Erythroblast (primary cell): ENCODE measurements at places on chromosomes 6 and 20.

GRCh38 chr20:53774461-53775203, 181.0 kb upstream of the ZNF217 start:
- DNase-seq, result no peak

DNA sequence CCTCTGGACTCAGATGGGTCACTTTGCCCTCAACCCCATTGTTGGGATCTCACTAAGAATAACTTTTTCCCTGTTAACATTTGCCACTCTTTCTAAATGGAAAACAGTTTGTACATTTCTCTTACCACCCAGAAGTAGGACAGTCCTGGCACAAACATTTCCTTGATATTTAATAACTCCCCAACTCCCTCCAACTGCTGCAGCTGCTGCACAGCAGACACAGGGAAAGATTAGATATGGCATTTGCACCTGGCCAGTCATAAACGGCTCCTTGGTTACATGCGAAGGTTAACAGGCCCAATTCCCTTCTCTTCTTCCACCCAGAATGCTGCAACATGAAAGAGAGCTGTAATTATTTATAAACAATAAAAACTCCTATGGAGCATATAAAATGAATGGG, 55.9 kb upstream of the SOX4 start:
- no peak for DNase-seq

DNA sequence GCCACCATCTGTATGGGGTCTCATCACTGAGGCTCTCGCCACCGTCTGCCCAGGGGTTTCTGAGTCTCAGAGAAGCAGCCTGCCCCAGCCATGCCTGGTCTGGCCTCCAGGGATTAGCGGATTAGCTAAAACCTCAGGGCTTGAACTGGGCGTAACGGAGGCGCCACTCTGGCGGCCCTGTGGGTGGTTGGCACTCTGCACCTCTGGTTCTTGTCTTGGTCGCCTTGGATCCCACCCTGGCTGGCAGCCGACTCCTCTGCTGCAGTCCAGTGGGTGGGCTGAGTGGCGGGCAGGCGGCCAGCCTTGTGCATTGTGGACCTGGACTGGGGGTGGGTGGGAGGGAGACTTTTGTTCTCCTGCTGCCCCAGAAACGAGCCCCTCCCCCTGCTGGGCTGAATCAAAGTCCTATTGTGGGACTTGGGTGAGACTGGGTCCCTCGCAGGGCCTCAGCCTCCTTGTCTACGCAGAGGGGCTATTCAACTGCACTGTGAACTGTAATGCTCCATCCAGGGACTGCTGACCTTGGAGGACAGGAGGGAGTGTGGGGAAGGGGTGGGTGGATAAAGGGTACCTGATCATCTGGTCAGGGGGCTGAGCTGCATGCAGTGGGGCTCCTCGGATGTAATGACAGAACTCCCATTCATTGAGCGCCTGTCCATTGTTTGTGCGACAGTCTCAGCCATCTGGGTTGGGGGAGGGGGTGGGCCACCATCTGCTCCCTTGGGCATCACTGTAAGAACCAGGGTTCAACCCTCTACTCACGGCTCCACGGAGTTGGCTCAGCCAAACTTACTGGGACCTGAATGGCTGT, 23.9 kb downstream of the SUN5 start:
- DNase-seq, result no peak

GRCh38 chr6:46366190-46366900, 124.9 kb downstream of the RCAN2 start:
- DNase-seq, result no peak

GRCh38 chr20:25984933-25985332, 288.3 kb upstream of the ZNF337 start:
- peak; percentile 14 for DNase-seq

DNA sequence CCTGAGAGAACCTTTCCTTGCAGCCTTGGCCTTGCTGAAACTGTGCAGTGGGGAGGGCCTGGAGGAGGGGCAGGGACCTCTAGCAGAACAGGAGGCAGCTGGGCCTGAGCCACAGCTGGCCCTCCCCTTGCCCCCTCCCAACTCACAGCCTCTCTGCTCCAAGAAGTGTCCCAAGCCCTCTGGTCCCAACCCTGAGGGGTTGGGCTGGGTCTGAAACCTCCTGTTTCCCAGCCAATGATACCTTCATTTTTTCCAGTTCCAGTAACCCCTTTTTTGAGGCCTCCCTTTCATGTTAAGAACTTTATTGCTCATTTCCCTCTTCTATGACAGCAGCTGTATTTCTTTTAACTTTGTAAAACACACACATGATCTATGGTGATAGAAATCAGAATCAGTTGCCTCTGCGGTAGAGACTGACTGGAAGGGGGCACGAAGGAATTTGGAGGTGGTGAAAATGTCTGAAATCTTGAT, 17.9 kb upstream of the ARMC12 start:
- DNase-seq, result no peak

DNA sequence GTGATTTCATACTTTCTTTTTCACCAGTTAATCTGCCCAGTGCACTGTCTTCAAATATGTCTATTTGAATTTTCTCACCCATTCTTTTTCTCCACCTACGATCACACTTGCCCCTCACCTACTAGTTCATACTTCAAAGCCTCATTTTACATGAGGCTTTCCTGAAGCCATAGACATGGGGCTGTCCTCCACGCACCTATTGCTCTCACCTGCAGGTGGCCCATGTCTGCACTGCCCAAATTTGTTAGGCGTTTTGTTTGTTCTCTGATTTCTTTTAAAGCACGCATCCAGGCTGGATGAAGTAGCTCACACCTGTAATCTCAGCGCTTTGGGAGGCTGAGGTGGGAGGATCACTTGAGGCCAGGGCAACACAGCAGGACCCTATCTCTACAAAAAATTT, 106.8 kb upstream of the RIPOR2 start:
- DNase-seq, result no peak

GRCh38 chr6:57127763-57128162, 37.8 kb downstream of the ZNF451 start:
- no peak for DNase-seq

- DNase-seq, result no peak
Measured at GRCh38 chr20:3101737-3102574, 17.4 kb upstream of the AVP start.

DNA sequence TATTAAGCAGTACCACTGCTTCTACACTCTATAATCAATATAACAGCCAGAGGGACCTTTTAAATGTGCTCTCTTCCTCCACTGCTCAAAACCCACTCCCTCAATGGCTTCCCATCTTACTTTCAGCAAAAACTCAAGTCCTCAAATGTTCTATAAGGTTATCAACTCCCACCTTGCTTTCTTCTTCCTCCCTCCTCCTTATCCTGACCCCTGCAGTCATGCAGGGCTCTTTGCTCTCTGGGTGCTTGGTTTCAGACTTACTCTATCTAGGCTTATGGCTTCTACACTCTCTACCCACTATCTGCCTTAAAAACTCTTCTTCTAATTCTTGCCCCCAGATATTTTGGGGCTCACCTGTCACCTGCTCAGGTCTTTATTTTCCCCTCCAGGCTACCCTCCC, 5.3 kb downstream of the ARHGAP18 start:
- peak; percentile 56 for DNase-seq

- no peak for DNase-seq
Measured at GRCh38 chr6:148345176-148345575, 2.5 kb downstream of the SASH1 start.

DNA sequence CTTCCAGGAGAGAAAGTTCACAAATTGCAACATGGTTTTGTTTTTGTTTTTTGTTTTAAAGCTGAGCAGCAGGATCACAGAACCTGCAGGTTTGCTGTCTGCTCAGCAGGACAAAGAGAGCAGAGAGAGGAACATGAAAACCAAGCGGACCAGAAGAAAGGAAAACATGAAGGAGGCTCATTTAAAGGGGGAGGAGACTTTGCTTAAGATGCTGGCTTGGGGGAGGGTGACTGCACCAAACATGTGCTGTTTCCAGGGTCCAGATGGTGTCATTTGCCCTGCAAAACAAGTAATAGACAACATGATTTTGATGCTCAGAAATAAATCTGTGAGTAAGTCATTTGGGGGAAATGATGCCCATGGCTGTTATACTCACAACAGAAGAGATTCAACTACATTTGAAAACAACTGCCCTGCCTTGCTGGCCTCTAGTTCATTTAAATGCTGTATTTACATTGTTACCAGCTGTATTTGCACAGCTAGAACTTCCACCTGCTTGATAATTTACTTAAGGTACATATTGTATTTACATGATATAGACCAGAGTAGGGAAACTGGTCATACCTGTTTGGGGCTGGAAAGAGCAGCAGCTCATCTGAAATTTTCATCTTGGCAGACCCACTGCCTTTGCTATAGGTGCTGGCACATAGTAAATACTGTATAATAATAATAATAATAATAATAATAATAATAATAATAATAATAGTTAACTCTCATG, 32.2 kb upstream of the CHD6 start:
- no peak for DNase-seq

GRCh38 chr20:64176971-64177370, 12.7 kb downstream of the MYT1 start:
- DNase-seq, result no peak

DNA sequence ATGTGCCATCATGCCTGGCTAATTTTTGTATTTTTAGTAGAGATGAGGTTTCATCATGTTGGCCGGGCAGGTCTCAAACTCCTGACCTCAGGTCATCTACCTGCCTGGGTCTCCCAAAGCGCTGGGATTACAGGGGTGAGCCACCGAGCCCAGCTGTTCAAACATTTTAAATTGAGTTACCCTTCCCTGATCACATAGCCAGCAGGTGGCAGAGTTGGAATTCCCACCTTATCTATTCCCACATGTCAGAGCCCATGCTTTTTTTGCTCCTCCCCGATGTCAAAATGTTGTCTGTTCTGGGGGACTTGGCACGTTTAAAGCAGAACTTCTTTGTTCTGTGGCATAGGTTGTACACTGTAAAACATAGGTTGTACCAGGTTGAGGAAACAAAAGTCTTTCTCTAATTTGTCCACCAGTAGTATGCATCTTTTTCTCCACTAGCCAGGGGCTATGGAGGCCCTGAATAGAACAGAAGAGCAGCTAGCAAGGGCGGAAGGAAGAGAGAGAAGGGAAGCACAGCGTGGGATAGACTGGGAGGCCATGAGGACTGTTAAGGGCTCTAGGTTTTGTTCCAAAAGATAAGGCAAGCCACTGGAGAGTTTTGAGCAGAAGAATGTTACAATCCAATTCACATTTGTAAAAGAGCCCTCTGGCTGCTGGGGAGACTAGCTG, 7.3 kb upstream of the LBP start:
- no peak for DNase-seq

- no peak for DNase-seq
Measured at GRCh38 chr20:37936451-37936850, 33.5 kb downstream of the VSTM2L start.

GRCh38 chr6:27096834-27097511, 150.5 kb upstream of the PRSS16 start:
- DNase-seq, result peak; percentile 76

DNA sequence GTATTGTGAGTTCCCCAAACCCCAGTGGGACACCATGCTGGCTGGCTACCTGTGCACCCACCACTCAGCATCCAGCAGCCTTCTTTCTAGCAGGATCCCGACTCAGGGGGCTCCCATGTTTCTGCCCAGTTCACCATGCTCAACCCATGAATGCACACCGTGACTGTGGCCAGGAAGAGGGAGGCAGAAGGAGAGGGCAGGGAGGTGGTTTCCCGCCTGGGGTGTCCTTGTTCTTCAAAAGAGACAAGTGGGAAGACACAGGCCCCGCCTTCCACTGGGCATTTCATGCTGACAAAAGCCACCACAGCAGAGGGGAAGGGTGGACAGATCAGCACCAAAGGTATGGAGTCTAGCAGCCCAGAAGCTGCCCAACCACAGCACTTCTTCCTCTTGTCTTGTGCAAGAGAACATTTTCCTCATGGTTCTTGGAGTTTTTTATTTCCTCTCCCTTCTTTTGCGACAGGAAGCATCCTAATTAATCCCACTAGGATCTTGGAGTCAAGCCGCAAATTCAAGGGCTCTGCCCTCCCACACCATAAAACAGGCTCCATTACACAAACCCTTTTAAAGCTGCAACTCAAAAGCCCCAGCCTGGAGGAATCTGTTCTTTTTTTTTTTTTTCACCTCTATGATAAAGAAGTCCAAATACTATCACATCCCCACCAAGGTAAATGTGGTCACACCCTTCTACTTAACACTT, 13.5 kb upstream of the ANKRD60 start:
- DNase-seq, result no peak

DNA sequence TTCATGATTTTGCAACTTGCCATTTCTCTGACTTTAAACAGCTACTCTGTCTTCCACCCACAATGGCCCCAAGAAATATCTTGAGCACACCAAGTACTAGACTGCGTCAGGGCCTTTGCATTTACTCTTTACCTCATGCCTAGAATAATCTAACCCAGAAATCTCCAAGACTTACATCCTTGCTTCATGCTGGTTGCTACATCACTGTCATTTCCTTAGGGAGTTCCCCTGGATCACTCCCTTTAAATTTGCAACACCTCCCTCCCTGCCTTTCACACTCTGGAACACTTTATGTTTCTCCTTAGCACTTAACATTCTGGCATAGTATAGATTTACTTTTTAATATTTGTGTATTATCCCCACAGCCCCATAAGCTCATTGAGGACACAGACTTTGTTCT, 4.9 kb upstream of the ELOVL5 start:
- no peak for DNase-seq

- no peak for DNase-seq
Measured at GRCh38 chr20:53964067-53964466, 106.3 kb downstream of the BCAS1 start.

GRCh38 chr6:33794910-33795623, 6.1 kb upstream of the LEMD2 start:
- DNase-seq, result no peak

DNA sequence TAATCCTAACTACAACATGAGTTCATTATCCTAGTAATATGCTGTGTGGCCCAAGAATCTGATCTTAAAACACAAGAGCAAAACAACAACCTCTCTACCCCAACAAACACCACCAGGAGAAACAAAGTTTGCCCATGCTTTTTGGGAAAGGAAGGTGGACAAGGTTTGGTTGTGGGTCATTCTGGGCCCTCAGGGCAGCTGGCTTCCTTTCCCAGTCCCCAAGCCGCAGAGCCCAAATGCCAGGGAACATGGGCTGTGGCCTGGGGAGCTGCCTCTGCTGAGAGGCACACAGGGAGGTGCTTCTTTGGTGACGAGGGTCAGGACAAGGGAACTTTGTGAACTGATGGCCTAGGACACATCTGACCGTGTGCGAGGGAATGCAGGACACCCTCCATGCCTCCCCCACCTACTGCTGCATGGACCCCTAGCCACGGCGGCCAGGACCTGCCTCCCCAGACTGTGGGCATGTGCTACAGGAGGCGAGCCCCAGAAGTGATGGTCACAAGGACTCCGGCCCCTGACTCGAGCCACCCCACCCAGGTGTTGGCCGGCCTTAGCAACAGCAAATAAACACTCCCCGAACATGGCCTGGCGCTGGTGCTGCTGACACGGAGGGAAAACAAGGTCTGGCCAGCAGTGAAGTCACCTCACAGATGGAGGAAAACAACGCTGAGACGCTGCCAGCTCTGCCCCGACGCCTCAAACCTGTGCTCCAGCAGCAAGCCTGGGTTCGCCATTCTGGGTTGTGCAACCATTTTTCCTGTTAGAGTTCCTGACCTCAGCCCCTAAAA, 55.6 kb downstream of the RRBP1 start:
- DNase-seq, result no peak

- no peak for DNase-seq
Measured at GRCh38 chr20:44429419-44430269, 46.0 kb upstream of the TTPAL start.

- DNase-seq, result no peak
Measured at GRCh38 chr6:73699676-73700459, 3.9 kb downstream of the CD109 start.
